ENCODE measurements at places on chromosomes 7 and 10.

DNA sequence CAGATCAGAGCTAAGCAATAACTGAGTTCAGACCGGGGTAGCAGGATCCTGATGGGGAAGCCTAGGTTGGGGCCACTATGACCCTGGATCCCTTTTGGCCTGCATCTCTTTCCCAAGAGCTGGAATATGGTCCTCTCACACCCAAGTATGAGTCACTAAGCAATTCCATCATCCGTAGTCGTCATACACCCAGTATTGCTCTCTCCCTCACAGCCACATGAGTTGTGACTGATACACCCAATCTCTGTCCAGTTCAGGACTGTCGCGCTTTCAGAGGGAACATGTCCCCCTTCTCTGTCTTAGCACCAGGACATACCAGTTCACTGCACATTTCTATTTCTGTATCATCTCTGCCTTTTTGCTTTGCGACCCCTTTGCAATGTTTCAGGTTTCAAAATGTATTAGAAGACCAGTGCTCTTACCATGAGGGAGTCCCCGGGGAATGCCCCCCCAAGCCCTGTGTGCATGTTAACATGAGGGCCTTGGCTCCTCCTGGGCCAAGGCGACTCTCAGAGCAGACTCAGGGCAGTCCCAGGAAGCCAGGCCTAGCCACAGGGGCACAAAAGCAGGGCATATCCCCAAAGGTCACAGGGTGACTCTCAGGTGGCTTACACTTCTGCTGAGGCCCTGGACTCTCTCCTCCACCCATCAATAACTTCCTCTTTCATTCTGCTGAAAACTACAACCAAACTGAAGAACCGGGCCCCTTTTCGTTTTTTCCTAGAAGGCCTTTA, 75.3 kb upstream of the SAMD8 start:
- no peak for DNase-seq

DNA sequence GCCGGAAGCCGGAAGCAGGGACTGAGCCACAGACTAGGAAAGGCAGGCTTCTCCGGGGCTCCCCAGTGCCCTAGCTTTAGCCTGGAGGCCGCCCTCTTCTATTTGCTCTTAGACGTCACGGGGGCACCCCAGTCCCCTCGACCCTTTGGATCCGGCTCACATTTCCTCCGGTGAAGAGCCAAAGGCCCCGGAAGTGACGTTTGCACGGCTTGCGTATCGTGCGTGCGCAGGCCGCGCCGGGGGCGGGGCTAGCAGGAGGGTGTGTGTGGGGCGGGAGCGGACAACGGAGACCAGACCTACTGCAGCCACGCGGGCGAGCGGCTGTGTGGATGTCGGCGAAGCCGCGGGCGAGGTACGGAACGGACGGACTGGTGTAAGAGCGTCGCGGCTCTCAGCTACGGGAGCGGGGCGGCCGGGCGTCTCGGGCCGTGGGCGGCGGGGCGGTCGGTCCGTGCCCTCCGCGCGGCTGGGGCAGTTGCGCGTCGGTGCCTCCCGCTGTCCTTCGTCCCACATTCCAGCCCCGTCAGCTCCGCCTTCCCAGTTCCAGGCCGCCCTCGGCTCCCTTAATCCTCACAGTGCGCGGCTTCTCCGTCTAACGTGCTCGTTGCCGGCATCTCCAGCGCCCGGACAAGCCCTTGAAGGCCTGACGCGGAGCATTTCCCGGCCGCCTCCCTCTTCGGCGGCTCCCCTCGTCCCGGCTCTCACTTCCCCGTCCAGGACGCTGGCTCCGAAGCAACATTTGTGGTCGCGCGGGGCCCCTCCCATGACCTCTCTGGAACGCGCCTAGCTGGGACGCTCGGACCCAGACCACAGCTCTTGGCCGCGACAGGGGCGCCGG, 25.8 kb downstream of the KCTD7 start:
- DNase-seq, result peak; percentile 97

GRCh38 chr10:51615764-51616298, 83.6 kb downstream of the CSTF2T start:
- DNase-seq, result no peak

DNA sequence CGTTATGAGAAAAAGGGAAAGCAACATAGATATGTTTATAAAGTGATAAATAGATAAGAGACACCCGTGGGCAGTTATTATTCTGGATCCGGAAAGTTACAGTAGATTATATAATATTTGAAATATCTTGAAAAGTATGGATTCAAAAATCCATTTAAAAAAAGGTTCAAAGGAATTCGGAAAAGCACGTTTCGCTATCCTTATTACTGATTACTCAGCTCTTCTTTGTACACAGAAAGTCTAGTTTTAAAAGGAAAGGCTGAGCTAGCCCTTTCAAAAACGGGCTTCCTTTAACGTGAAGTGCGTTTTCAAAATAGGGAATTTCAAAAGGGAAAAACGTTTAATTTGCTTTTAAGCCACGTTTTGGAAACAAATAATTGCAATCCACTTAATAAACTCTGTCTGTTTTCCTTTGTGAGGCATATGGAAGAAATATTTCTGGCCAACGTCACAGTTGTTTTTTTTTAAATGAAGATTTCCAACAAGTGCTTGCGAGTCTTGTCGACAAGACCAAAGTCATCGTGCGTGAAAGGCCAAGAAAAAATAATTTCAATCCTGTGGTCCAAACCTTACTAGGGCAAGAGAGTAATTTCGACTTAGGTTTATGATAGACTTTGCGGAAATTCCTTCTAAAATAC, 2.2 kb upstream of the SKIDA1 start:
- no peak for DNase-seq

DNA sequence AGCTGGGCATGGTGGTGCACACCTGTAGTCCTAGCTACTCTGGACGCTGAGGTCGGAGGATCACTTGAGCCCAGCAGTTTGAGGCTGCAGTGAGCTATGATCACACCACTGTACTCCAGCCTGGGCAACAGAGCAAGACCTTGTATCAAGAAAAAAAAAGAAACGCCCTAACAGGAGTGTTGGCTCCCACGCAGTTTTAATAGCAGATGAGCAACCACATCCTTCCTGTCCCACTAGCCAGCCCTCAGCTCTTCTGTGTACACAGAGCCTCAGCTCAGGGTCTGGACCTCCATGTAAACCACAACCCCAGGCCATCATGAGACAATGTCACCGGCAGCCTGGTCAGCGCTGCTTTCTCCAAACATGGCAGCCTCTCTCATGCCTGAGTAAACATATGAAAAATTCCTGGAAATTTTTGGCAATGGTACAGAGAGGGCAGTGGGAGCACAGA, 108.2 kb downstream of the PIP4K2A start:
- DNase-seq, result peak; percentile 33

GRCh38 chr7:152649220-152649619, 26.7 kb downstream of the XRCC2 start:
- no peak for DNase-seq

- DNase-seq, result no peak
Observed at GRCh38 chr7:152520861-152521302, 85.1 kb upstream of the KMT2C start.

DNA sequence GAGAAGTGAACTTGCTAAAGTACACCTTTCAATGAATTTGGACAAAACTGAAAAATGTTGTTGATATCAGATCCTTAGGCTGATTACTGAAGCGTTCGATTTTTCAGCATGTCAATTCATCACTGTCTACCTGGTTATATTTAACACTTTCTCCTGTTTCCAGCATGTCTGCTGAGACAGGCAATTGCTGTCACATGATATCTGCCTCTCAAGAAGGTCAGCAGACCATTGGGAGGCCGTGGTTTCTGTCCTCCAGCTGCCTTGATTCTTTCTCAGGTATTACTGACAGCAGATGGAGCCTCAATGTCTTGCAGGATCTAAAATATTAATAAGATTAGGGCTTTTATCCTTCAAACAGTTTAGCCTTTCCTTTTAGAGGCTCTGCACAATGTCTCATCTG, 127.5 kb downstream of the SNX10 start:
- DNase-seq, result no peak

GRCh38 chr7:138663725-138664710, 37.1 kb downstream of the SVOPL start:
- peak; percentile 15 for DNase-seq
